ENCODE measurements at places on chromosomes 12 and 14.

DNA sequence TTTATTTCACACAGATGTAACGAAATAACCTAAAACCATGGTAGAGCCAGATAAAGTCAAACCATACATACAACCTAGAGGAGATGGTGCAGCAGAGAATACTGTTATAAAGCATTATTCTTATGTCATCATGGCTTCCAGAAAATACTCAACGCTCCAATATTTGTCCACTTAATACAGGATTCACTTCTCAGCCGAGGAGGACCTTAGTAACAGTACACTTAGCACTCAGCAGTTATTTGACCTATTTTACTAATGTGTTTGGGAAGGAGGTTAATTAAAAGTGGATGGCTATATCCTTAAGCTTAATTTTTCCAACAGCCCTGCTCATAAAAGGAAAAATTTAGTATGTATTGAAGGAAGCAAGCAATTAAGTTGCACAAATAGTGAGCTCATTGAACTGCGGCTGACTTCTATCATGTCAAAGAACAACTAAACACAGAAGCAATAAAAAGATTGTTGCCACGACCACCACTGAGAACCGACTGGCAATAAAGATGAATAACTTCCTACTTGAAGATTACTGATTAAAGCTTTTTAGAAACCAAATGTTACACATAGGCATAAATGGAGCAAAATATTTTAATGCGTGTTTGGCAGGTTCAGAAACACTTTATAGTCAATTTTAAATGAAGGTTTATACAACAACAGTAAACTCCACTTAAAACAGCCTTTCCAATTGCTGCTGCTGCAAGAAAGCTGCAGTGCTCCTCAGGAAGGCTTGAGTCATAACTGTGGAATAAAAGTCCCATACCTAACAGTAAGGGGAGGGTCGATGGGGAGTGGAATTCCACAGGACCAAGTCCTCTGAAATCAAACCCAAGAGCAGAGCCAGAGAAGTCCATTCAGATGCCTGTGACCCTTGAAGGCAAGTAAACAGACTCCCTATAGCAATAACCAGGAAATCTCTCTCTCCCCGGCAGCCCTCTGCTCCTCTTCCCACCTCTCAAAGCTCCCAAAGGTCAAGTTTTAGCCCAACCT is 218.9 kb upstream of the CDKN3 start:
- DNase-seq: no peak

DNA sequence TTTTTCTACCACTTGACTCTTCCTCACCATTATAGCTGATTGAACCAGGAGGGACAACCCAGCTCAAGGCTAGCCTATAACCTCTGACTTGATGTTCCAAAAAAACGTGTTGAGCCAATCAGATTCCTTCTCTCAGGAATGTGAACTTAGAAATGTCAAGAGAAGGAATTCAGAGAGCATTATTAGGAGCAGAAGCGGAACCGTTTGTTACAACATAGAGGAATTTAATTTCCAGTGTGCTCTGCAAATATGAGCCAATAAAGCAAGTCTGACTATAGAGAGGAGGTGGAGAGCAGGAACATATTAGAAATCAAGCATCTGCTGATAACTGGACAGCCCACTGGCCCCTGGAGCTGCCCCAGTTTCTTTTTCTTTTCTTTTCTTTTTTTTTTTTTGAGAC is 15.3 kb upstream of the PELI2 start:
- DNase-seq: no peak

DNA sequence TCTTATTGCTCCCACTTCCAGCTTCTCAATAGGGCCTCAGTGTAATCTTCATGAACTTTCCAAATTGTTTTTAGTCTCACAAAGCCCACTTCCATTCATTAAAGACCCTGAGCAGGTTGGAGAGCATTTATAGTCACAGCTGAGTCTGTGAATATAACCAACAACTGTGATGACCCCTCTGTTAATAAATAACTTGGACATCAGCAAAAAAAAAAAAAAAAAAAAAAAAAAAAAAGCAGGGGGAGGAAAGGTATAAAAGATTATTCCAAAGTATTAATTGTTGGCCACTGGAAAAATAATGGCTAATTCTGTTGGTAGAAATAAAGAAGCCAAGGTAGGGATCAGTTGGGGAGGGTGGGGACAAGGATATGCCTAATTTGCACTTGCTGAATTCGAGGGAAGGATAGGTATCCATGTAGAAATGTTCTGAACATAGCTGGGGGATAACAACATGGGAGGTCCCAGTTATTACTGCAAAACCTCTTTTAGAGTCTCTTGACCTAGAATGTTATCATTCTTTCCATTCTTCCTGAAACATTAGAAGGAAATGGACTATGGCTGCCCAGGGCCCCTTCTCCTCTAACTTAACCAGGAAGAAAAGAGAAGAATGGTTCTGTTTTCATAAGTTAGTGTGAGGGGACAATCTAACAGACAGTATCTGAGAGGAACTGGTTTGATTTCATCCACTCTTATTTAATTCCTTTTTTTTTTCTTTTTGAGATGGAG is 56.5 kb downstream of the SAMD4A start:
- DNase-seq: no peak

DNA sequence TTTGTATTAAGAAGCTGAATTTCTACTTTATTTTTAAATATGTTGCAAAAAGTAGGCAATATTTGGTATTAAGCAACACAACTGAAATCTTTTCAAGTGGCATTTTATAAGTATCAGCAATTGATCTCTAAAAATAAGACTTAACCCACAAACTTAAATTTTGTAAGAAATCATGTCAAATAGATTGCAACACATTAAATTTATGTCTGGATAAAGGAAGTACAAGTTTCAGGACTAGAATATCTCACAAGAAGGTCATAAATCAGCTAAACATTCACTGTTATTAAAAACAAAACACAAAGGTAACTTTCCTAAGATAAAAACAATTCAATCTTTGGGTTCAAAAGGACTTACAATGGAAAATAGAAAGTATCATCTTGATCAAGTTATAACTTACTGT is 32.8 kb downstream of the CPNE8 start:
- no peak for DNase-seq

DNA sequence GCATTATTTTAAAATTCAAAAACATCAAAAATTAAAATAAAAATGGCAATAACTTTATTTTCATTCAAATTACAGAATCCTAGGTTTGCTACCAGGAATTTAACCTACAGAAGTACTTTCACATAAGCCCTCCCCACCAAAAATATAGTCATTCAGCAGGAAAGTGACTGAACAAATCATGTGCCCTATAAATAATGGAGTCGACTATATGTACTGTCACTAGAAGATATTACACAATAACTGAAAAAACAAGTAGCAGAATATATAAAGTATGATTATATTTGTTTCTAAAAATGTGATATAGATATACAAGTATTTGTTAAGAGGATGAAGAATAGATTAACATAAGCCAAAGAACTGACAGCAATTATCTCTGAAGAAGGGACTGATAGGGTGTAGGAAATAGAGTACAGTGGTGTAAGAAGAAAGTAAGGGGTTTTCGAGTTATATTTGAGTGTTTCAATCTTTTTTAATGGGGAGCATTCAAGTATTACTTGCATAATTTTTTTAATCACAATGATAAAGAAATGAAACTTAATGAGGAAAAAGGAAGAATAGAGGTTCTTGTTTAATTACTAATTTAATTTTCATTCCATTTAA is 7.9 kb downstream of the C2CD5 start:
- DNase-seq: no peak

GRCh38 chr12:83113945-83114344 is 427.2 kb downstream of the TMTC2 start:
- no peak for DNase-seq

GRCh38 chr12:61896436-61896835 is 363.8 kb upstream of the USP15 start:
- DNase-seq: no peak

- DNase-seq: no peak
These were observed 1.7 kb upstream of the HOXC4 start for GRCh38 chr12:54051874-54052437.

DNA sequence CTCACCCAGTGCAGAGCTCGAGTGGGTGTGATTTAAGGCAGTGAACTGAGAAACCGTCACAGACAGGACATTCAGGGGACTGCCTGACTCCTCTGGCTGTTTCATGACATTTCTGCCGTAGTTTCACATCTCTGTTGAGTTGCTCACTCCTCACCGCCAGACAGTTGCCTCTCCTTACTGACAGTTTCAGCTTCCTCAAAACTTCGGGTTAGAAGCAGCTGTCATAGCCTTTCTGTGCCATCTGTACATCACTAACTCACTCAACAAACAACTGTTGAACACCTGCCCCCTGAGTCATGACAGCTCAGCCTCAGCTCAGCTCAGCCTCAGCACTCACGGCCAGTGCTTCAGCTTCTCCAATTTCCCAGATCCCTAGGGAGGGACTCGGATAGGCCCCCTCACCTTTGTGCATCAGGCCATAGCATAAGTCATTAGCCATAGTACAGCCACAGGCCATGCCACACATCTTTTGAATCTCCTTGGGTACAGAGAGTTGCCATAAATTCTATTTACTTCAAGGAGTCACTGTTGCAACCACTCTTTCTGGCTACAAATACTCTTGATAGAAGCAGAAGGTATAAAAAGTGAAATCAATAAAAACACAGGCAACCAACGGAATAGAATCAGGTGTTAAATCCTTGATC is 6.2 kb upstream of the SLC15A4 start:
- no peak for DNase-seq

GRCh38 chr12:89138048-89138852 is 214.1 kb downstream of the DUSP6 start:
- DNase-seq: no peak

DNA sequence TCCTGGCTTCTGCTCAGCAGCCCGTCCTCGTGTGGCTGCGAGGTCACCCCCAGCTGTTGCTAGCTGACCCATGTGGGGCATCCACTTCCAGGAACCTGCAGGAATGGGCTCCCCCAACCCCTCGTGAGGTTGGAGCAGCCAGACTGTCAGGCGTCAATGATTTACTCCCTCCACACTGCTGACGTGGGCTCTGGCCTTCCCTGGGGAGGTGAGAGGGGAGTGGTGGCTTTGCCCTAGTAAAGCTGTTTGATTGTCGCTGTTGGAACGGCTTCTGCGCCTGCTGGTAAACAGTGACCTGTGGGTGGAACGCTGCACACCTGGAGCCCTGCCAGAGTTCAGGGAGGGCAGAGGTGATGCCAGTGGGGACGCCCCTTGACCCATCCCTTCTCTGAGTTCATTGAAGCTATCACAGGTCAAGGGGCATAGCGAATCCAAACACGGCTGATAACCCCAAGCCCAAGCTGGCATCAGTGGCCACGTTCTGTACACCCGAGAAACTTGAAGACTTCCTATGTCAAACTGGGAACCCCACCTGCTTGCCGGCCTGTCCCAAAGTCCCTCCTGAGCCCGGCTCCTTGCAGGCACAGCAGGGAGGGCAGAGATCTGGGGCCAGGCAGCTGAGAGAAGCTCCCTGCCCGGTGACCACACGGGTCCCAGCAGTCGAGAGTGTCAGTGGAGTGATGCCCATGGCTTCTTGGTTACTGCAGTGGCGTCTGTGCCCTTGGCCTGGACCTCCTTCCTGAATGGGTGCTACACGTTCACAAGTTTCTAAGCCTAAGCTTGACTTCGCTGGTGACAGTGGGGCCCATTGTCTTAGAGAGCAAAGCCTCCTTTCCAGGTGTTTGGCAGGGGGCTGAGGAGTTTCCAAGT is 2.7 kb downstream of the ASPG start:
- no peak for DNase-seq

DNA sequence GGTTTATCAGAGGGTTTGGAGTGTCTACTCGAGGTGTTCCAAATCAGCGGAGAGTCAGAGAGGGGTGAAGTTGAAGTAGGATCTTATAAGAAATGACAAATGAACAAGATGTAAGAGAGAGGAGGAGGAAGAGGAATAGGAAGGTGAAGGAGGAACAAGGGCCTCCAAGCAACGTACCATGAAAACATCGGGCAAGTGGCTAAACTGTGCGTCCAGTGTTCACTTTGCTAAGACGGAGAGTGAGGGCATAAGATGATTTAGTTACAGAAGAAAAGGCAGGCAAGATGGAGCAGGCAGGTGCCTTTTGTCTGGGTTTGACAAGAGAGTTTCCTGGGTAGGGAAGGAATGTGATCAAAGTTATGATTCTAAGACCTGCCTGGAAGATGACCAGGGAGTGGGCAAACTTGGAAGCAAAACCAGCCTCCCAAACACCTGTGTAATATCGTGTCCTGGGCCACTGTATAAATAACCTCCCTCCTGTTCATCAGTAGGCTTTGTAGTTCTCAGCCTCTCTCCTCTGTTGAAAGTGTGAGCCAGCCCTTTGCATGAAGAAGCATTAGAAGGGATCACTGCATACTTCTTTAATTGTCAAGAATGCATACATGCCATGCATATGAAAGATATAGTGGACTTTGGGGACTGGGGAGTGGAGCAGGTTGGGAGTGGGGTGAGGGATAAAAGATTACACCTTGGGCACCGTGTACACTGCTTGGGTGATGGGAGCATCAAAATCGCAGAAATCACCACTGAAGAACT is 111.4 kb downstream of the ZFP36L1 start:
- no peak for DNase-seq

DNA sequence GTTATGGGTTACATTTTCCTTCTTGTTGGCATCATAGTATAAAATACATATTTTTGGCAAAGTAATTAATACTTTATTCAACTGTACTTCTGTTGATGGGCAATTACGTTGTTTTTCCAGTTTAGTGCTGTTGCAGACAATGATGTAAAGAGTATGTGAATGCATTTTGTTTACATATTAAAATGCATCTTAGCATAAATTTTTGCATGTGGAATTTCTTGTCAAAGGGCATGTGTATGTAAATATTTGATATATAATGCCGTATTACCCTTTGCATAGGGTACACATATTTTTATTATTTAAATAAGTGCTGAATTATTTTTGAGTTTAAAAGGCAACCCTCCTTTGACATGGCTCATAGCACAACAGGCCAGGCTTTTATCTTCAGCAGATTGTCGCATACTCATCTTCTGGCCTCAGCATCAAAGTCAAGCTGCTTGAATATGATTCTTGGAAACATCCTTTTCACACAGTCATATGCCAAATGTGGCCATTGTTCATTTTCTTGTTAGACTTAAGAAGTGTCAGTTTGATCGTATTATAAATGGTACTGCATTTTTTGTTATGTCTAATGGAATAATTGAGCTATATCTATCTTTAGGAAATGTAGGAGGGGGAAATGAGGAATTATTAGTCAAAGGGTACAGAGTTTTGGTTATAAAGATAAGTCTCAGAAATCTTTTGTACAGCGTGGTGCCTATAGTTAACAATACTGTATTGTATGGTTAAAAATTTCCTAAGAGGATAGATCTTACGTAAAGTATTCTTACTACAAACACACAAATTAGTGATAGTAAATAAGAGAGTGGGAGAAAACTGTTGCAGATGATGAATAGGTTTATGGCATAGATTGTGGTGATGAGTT is 138.5 kb downstream of the FUT8 start:
- no peak for DNase-seq

DNA sequence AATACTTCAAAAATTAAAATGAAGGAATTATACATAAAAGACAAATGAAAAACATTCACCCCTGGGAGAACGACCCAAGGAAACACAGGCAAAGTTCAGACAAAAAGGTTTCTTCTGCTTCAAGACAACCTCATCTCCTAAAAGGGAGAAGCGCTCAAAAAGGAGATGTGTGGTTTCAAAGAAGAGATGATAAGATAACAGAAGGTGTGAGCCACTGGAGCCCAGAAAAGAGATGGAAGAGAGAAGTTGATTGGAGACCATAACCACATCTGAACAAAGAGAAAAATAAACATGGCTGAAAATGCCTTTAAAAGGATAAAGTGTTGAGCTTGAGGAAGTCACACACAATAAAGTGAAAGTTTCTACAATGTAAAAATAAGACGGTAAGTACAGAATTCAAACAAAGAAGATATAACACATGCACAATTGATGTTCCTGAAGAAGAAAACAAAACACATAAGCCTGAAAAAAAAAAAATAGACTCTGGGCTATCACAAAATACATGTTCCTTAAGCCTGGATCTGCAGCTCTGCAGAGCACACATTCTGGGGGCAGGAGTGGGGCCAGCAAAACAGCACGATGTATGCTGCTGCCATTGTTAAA is 51.6 kb upstream of the C14orf180 start:
- no peak for DNase-seq
